ENCODE measurements at places on chromosomes 7 and 10.

DNA sequence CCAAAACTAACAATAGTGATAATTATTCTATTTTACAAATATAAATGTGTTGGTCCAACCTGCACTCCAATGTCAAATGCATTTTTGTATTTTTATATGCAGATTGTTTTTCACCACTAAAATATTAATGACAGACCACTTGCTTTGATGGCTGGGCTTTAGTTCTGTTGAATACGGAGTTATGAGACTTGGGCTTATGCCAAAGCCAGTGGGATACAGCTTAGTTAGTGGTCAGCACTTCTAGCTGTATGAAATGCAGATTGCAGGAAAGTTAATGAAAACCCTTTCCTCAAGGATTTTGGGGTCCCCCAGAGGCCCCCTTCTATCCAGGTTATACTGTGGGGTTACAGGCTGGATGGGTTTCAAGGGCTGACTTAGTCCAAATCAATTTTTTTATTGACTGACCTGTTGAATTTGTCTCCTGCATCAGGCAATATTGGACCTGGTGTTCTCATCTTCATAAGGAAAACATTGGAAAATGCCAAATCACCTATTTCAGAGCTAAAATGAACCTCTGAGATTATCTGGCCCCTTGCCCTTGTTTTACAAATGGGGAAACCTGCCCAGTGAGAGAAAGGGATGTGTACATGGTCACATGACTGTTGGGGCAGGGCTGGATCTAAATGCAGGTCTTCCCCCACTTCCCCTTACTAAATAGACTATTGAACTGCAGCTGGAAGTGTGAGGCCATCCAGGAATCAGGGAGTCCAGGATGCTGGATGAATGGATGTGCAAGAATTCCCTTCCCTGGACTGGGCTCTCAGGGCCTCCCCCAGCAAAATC, 1085.3 kb downstream of the KCNMA1 start:
- no peak for DNase-seq

DNA sequence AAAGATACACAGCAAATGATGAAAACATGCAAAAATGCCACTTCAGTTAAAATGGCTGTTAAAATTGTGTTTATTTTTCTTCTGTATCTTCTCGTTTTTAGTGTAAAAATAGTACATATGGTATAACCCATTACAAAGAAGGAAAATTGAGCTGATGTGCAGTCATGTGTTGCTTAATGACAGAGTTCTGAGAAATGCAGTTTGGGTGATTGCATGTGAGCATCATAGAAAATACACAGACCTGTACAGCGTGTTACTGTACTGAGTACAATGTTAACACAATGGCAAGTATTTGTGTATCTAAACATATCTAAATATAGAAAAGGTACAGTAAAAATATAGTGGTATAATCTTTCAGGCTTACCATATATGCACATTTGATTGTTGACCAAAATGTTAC, 7.3 kb downstream of the DMTF1 start:
- no peak for DNase-seq

- no peak for DNase-seq
These were observed 49.2 kb upstream of the AGR3 start for GRCh38 chr7:16930946-16931345.

DNA sequence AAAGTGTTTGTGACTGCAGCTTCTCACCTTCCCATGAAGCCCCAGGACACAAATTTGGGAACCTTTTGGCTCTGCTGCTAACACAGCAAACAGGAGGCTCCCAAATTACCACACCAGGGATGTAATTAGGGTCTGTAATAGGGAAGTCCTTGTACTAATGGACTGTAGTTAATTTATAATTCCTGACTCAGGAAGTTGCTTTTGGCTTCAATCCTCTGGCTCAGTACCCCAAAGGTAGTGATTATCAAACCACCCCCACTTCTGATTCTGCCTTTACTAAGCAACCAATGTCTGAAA, 3.8 kb upstream of the MALSU1 start:
- DNase-seq, result no peak

GRCh38 chr7:20778063-20778721, 8.5 kb downstream of the SP8 start:
- peak; percentile 62 for DNase-seq

DNA sequence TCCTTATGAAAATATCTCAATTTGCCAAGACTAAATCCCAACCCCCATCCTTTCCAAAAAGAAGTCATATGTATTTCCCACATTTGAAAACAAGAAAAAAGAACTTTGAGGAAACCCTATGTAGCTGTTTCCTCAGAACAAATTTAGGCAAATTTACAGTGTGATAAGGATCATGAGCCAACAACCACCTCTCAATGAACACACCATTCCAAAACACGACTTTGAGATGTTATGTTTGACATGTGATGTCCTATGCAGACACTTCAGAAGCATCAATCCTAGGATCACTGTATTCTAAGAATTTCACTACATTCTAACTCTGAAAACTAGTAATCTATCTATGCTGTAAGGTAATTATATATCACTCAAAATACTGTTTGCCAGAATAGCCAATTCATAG, 62.2 kb downstream of the NT5C2 start:
- DNase-seq, result no peak

DNA sequence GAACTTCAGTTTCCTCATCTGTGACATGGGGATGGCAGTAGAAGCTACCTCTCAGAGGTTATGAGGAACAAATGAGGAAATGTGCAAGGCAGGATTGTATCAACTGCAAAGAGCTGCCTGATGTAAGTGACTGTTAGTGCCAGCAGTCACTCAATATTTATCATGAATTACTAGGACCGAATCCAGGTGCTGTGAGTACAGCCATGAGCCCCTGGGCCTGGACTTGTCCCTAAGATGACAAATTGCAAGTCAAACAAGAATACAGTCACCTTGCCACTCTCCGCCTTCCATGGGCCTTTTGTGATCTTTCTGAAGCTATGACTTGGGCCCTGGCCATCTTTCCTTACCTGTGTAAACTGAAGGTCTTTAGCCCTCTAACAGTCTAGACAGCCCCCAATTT, 27.7 kb upstream of the TLX1 start:
- DNase-seq, result no peak

DNA sequence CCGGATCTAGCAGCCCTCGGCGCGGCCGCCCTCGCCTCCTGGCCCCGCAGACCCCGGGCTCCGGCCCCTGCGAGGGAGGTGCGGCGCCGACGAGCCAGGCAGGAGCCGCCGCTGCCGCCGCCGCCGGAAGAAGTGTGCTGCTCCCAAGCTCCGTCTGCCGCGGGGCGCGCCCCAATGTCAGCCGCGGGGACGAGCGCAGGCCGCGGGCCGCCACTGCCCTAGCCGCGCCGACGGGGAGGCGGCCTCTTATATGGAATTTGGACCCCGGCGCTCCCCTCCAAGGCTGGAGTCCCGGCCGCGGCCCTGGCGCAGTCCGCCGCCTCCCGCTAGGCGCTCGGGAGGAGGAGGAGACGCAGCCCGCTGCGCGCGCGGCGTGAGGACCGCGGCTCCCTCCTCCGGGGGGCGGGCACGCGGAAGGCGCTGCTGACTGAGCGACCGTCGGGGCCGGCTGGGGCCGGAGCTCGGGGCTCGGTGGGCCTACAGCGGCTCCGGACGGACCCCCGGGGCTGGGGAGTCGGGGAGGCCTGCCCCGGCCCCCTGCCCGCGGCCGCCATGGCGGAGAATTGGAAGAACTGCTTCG, at the start of gene TRIM8:
TSS of gene TRIM8 (plus strand) at position 414 of the 580 bp plus-strand sequence. CDS start at position 553, 139 bp downstream.
- DNase-seq, result peak; percentile 49

GRCh38 chr10:132616170-132616995, 78.8 kb downstream of the INPP5A start:
- DNase-seq, result no peak

DNA sequence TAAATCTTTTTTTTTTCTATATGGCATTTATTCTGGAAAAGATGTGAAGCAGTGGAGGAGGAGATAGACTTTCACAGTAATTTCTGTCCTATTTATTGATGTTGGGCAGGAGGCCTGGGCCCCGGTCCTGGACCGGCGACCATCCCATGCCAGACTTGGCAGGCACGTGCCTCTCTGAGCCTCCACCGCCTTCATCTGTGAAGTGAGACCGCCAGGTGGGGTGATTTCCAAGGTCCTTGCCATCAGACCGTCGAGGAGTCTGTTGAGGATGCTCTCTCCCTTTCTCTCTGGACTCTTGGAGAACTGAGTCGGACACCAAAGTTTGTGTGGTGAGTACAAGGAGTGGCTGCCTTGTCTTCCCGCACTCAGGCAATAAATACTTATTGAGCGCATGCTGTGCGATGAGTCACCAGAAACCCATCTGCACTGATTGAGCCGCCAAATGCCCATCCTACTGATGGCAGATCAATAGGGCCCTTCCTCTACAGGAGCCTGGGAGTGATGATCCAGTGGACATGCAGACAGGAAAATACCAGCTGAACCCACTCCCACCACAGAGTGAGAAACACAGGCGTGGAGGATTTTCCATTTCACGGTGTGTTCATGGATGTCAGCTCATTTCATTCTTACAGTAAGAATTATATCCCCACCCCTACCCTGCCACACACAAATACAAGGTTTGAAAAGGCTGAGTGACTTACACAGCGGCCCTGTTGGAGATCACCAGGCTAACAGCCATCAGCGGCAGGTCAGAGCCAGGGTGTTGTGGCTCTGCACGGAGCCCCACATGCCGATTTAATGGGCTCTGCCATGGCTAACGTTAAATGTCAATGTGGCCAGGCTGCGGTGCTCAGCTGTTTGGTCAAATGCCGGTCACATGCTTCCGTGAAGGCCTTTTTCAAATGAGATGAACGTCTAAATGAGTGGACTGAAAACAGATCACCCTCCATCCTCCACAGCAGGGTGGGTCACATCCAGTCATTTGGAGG, 11.5 kb upstream of the PRKAG2 start:
- DNase-seq, result no peak

Data from GM03348 (cell line).